ENCODE measurements at places on chromosomes 7 and 10. TPM values are rescaled to one million over a fixed set of nuclear protein-coding genes. Genes with fewer than 3 reads are reported as not detected.

The PARD3 gene
- total RNA-seq: 0.46 TPM

The MOGAT3 gene
- total RNA-seq: not detected

- no peak for DNase-seq
Measured at GRCh38 chr7:29146888-29147609, 712 bp upstream of the CPVL start.

The MEIG1 gene
- total RNA-seq: 0.91 TPM

The CDK5 gene
- total RNA-seq: 23.2 TPM

DNA sequence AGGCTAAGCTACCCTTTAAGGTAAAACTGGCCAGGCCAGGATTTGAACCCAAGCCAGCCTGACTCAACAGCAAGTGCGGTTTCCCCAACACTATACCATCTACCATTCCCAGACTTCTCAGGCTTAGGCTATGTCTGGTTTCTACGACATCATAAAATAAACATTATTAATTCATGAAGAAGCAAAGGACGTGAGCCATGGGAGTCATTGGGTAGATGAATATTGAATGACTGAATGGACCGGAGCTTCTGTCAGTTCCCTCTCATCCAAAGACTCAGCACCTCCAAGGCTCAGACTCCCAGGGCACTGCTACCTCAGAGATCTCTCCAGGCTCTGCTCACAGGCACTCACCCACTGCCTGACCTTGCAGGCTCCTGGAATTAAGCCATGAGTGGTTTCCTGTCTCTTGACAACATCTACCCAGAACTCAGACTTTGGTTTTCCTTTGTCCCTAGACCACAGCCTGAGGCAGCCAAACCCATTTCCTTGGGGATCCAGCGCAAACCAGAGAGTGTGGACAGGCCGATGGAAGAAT lies 64.6 kb upstream of the STEAP1B start:
- DNase-seq: no peak

- DNase-seq: no peak
Measured at GRCh38 chr10:92778091-92778490, 70.2 kb upstream of the EXOC6 start.

- no peak for DNase-seq
Measured at GRCh38 chr7:16528520-16528919, 1.9 kb downstream of the LRRC72 start.

- no peak for DNase-seq
Measured at GRCh38 chr10:104608091-104608828, 32.8 kb upstream of the SORCS3 start.

The RET gene
- total RNA-seq: not detected

DNA sequence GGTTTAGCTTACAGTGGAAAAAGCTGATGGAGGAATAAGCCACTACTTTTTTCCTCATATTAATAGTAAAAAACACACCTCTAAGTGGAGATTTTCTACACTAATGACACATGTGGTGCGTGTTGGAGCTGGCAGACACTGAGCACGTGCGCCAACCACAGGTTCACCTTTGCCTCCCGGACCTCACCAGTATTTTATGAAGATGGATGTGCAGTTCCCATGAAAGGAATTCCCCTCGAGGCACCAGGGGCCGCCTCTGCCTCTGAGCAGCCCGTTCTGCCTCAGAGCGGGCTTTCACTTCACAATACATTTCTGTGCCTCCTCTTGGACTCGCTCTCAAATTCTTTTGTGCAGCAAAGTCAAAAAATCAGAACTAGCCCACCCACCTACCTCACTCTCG lies 477.5 kb upstream of the ADARB2 start:
- no peak for DNase-seq

DNA sequence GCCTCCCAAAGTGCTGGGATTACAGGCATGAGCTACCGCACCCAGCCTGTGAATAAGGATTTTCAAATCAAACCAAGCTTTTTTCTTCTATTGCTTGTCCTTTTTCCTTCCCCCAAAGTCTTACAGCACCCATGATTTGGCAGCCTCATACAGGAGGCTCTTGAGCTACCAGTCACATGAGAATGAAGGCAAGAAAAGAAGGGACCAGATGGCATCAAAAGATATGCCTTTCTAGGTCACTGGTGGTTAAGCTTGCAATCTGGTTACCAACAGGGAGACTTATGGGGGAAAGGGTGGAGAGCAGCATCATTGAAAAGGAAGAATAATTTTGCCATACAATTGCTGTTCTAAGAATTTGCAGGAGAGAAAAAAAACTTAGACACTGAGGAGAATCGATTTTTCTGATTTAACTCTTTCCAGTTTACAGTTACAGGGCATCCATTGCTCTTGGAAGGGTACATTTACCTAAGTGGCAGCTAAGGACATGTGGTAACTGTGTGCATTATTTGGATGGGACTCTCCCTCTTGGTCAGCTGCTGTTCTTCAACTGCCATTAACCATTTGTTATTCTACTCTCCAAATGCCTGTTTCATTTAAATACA lies 29.5 kb downstream of the SMNDC1 start:
- DNase-seq: no peak

The PLPP4 gene
- not detected for total RNA-seq

DNA sequence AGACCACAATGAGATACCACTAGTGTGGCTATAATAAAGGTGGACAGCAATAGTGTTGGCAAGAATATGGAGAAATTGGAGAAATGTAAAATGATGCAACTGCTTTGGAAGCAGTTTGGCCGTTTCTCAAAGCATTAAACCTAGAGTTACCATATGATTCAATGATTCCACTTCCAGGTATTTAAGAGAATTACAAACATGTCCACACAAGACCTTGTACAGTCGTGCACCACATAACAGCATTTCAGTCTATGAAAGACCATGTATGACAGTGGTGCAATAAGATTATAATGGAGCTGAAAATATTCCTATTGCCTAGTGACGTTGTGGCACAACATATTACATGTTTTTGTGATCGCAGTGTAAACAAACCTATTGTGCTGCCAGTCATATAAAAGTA lies 29.6 kb downstream of the CCDC172 start:
- DNase-seq: no peak

The BZW2 gene
- 136 TPM for total RNA-seq

DNA sequence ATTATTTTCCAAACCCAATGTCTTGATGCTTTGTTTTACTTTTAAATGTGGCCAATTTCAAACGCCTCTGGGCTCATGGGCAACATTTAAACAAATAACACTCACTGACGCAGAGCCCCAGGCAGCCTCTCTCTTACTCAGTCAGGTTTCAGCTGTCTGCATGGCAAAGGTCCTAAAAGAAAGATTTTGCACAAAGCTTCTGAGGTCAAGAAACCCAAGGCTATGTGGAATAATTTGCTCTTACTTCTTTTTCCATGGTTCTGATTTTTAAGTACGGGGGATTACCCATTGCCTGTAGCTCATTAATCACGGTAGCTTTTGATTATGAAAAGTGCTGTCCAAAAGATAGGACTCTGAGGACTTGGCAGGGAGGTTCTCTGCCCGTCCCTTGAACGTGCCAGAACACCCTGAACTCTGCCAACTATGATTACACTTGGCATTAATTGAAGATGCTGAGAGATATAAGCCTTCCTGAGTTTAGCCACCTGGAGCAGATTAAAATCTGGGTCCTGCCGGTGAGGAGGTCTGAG lies 14.1 kb upstream of the MSRB2 start:
- DNase-seq: no peak

The RASSF4 gene
- total RNA-seq: 2.8 TPM

- DNase-seq: no peak
Measured at GRCh38 chr10:65940105-65940504, 985.7 kb upstream of the LRRTM3 start.

The CTTNBP2 gene
- total RNA-seq: not detected

DNA sequence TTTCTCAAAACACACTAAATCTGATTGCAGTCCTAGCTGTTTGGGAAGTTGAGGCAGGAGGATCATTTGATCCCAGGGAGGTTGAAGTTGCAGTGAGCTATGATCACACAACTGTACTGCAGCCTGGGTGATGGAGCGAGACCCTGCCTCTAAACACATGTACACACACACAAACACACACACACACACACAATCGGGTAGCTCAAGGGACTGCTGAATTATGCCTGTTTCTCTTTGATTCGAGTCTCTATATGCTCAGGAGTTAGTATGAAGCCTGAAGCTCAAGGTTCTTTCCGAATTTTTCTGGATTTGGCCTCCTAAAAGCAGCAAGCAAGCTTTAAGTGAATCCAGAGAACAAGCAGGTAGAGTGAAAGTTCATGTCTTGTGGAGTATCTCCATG lies 22.5 kb downstream of the PRTFDC1 start:
- DNase-seq: no peak

DNA sequence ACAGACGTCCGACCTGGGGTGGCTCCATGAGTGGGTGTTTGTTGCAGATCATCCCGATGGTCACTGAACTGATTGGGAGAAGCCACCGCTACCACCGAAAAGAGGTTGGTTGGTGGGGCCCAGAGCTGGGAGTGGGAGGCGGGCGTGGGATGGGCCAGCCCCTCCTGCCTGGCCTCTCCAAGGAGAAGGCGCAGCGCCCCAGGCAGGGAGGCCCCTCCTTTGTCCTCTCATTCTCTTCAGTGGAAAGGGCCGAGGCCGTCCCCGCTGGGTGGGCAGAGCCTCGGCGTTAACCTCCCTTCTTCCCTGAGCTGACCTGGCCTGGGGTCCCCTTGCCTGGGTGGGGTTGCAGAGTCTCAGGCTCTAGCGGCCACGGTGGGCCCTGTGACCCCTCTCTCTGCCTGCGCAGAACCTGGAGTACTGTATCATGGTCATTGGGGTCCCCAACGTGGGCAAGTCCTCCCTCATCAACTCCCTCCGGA lies 5.2 kb downstream of the MTG1 start:
- no peak for DNase-seq

The DNAH11 gene
- total RNA-seq: 0.02 TPM

The PNLIPRP3 gene
- not detected for total RNA-seq

The CYP3A4 gene
- not detected for total RNA-seq

DNA sequence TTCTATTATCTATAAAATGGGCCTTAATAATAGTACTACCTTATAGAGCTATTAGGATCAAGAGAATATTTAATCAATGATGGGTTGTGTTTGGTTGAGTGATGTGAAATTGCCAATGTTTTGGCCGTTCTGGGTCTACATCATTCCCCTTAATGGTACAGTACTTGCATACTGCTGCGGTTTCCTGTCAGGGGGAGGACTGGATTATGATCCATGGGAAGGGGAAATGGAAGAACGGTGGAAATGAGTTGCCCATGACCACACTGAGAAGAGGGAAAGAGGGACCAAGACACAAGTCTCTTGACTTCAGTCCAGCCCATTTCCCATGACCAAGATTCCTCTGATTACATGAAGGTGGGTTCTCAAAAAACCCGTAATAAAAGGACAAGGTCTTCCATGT lies 999 bp upstream of the MRPS24 start:
- DNase-seq: no peak

GRCh38 chr7:81934596-81935301 lies 164.9 kb upstream of the HGF start:
- no peak for DNase-seq

DNA sequence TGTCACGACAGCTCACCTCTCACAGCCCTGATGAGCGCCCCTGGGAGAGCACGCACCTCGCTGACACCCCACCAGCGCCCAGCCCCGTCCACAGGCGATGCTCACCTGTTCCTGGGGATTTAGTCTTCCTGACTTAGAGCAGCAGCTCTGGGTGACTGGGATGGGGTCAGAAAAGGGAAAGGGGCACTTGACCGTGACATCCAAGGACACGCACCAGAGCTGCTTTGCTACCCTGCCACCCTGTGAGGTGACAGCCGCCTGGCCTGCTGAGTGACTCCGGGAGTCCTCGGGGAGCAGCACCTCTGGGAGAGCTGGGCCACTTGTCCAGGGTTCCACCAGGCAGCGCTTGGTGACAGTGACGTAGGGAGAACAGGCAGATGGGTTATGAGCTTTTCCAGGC lies 148.2 kb downstream of the PRKAG2 start:
- no peak for DNase-seq

DNA sequence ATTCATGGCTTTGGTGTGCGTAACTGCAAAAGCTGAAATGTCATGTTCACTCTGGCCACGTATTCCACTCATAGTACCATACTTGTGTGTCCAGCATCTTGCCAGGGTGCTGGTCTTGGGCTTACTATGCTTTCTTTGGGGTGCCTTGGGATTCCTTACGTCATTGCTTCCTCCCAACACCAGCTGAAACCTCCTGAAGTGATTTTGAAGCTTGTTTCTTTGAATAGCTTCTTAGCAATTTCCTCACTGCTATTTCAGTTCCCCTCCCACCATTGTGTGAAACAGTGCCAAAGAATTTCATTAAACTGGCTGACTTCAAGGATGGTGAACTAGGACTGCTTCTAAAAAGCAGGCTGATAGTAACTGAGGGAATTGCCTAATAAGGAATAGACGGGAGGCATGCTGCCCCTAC lies 36.9 kb downstream of the ENTPD1 start:
- no peak for DNase-seq

DNA sequence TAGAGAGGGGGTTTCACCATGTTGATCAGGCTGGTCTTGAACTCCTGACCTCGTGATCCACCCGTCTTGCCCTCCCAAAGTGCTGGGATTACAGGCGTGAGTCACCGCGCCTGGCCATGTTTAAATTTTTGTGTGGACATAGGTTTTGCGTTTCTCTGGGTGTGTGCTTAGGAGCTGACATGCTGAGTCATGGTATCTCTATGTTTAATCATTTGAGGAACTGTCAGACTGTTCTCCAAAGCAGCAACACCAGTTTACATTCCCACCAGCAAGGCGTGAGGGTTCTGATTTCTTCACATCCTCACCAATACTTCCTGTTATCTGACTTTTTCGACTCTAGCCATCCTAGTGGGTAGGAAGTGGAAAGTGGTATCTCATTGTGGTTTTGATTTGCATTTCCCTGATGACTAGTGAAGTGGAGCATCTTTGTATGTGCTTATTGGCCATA lies 153.7 kb downstream of the DNAJB6 start:
- DNase-seq: peak; percentile 80

- DNase-seq: no peak
Measured at GRCh38 chr7:123734498-123734897, 14.3 kb downstream of the WASL start.

The COL13A1 gene
- total RNA-seq: not detected

The NYAP1 gene
- total RNA-seq: 0.13 TPM

The OR2A1 gene
- not detected for total RNA-seq

DNA sequence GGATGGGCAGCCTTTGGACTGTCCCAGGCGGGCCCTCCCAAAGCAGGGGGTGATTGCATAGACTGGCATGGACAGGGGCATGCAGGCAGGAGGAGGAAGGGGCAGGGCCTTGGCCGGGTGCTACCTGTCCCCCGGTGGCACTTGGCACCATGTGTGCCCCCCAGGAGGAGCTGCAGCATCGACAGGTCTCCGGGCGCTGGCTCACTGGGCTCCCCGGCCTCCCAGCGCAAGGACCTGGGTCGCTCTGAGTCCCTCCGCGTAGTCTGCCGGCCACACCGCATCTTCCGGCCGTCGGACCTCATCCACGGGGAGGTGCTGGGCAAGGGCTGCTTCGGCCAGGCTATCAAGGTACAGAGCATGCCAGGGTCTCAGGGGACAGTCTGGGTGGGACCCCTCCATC lies 23.2 kb downstream of the LIMK1 start:
- no peak for DNase-seq

Data from CD8-positive, alpha-beta memory T cell (primary cell).